ENCODE measurements at places on chromosomes 4 and X.

GRCh38 chr4:83387476-83388312 lies 53.0 kb upstream of the HPSE start:
- no peak for DNase-seq

DNA sequence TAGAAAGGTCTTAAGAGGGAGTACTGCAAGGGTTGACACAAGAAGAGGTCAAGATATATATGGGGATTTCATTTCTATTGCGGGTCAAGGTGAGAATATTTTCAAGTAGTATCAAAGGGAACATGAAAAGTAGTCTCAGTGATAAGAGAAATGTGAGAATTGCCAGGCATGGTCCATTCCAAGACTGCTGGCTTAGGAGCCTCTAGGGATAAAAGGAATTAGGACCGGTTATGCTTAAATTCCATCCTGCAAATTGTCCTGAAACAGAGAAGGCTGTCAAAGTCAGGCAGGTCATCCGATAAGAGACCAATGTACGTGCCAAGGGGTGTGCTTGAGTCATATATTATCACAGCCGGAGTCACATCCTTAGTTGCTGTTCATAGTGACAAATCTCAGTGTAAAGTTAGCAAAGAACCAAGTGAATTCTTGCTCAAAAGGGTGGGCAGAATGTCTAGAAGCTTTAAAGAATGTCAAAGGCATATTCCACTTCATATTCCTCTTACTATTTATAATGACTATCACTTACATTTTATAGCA lies 133.6 kb downstream of the CBLL2 start:
- no peak for DNase-seq

DNA sequence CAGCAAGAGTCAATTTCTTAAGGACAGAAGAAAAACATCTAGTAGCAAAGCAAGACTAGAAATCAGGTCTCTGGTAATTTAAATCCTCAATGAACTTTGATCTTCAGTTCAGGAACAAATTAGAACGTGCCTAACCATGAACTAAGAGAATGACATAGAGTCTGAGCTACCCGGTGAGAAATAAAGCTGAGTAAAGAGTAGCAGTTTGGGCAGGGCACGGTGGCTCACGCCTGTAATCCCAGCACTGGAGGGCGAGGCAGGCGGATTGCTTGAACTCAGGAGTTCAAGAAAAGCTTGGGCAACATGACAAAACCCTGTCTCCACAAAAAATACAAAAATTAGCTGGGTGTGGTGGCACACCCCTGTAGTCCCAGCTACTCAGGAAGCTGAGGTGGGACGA lies 37.7 kb downstream of the ACE2 start:
- no peak for DNase-seq

- DNase-seq, result no peak
Measured at GRCh38 chrX:49162620-49163019, at the start of gene MAGIX. MAGIX (plus strand) TSS chrX:49162758; CDS start chrX:49162890, 132 bp downstream.

GRCh38 chr4:7944599-7945220 lies 5.0 kb upstream of the AFAP1 start:
- no peak for DNase-seq

DNA sequence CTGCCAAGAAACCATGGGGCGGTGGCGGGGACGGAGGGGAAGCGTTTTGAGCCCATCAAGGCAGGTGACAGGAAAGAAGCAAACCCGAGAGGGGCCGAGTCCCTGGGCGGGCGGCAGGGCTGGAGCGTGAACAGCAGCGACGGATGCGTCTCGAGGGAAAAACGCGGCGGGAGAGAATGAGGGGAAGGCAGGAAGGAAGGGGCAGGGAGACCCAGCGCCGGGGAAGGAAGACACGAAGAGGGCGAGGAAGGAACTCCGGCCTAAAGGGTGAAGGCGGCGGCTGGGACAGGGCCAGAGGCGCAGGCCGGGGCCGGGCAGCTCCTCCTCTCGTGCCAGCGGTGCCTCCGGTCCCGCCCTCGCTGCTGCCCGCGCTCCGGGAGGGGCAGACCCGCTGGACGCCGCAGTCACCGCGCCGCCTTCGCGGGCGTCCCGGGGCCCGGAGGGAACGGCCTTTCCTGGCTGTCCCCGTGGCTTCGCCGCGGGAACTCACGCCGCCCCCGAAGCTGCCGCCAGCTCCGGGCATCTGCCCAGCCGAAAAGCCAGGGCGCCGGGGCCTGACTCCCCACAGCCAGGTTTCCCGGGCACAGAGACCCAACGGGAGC lies 751 bp upstream of the RGS12 start:
- DNase-seq, result no peak

DNA sequence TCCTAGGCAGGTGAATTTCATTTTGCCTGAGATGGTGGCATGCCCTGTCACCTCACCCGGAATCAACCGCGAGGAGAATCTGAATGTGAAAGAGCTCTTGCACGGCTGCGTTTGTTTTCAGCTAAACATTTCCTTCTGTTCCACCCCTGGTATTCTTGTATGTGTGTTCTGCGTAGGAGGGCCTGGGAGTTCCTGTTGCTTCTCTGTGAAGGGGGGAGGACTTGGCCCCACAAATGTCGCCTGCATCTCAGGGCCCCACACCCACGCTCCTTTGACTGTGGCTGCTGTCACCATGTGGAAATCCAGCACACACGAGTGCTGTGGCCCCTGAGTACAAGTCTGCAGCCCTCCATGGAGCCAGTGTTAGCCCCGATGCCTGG lies 45.8 kb upstream of the CLCN4 start:
- DNase-seq, result no peak

DNA sequence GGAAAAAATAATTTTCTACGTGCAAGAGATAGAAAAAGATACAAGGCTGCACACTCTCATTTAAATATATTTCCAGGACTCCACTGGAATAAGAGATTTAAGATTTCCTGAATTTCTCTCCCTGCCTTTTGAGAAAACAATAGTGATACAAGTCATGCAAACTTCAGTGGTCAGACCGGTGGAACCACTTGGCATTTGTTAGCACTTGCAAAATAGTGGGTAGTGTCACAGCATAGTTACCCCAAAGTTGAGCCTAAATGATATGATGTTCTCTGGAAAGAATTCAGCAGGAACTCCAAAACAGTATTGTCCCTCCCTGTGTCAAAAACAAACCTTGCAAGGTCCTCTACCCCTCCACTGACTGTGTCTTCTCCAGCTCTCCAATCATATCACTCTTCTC lies 102.3 kb downstream of the ANKRD50 start:
- DNase-seq, result no peak

DNA sequence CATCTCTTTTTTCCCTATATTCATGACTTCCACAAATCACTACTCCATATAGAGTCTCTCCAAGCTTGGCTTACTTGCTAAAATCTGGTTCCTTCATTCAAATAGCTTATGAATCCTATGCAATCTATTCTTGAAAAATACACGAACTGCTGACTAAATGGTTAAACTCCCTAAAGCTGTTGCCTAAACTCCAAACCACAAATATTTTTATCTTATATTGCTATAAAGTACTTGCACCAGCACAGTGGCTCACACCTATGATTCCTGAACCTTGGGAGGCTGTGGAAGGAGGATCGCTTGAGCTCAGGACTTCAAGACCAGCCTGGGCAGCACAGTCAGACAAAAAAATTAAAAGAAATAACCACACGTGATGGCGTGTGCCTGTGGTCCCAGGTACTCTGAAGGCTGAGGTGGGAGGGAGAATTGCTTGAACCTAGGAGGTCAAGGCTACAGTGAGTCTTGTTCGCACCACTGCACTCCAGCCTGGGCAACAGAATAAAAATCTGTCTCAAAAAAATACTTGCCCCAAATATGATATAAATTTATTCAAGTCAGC lies 2.2 kb downstream of the FBXO8 start:
- no peak for DNase-seq

- DNase-seq, result no peak
Measured at GRCh38 chr4:26263165-26263564, 57.6 kb upstream of the RBPJ start.

All from stimulated activated CD8-positive, alpha-beta memory T cell treated with anti-CD3 and anti-CD28 coated beads, Interleukin-7, amount 100 ng/mL, for 1 hour (primary cell).